ENCODE measurements at places on chromosomes 3 and 15.

- no peak for DNase-seq
Observed at GRCh38 chr3:4981665-4982494, 2.6 kb downstream of the BHLHE40 start.

GRCh38 chr3:55885721-55886120 is 398.6 kb upstream of the WNT5A start:
- DNase-seq: peak; percentile 18

DNA sequence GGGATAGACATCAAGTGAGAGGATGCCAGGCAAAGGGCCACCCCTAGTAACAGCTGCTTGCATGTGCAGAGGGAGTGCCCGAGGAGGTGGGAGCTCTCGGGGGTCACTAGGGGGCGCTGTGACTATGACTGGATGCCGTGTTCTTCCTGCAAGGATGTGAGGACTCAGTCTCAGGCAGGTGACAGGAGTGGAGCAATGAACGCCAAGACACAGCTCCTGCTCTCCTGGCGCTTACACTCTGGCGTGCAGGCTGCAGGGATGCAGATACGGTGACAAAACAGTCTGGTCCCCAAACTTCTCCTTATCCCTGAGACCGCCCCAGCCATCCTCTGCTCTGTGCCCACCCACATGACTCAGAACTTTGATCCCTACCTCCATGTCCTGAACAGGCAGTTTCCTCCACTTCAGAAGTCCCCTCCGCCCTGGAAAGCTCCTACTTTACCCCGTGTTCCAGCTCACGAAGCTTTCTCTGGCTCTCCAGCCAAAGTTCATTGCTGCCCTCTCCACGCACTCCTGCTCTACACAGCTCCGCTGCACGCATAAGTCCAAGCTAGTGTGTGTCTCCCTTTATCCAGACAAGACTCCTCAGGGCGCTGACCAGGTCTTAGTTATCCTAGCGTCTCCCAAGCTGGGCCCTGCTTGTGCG is 14.7 kb downstream of the RHOV start:
- DNase-seq: peak; percentile 68

DNA sequence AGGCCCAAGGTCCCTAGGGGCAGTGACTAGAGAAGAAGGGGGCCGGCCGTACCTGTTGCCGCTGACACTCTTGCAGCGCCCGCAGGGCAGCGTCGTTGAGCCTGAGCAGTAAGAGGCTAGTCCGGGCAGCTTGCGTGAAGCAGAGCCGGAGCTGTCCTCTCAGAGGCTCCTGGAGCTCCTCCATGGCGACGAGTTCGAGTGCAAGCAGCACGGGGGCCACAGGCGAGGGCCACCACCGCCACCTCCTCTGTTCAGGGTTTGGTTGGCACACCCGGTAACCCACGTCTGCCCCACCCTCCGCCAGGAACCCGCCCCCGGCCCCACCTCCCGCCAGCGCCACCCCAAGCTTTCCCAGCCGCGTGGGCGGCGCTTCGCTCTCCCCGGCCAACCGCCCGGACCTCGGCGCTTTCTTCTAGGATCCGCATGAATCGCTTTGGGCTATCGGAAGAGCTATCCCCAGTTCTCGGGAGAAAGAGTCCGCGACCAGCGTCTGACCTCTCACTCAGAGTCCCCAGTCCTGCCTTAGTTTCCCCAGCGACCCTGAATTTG is at the start of gene ELL3:
Gene ELL3 (minus strand): TSS at position 249 of the 549 bp plus-strand sequence. CDS start 65 bp downstream, at position 184.
- no peak for DNase-seq

- DNase-seq: no peak
Observed at GRCh38 chr15:84023636-84024035, 211.9 kb upstream of the GOLGA6L4 start.

- DNase-seq: no peak
Observed at GRCh38 chr3:66441692-66442091, 59.1 kb downstream of the LRIG1 start.

GRCh38 chr15:20295238-20295811 is 246.3 kb downstream of the GOLGA6L6 start:
- no peak for DNase-seq

DNA sequence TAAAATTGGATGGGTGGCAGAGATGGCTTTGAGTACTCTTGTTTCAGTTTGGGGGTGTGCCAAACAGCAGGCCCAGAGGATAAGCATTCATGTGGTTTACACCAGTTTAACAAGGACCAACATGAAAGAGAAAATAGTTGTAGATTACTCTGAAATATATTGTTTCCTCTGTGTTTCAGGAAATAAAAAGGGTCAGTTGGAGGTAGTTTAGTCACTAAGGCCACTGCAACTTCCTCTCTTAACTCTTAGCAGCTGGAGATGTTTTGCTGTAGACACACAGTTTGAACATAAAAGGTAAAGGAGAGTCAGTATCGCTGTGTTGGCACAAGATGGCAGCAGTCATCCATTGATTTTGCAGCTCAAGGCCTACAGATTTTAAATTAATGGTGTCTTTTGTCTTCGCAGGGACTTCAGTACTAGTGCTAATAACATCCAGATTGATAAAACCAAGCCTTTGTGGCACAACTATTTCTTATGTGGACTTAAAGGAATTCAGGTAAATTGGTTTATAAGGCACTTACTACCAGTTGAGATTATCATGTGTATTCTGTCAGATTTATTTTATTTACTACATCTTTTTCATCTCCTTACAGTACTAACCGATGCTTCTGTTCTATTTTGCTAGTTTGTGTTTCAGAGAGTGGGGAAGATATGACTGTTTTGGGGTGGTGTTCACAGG is 65.5 kb downstream of the GALK2 start:
- peak; percentile 66 for DNase-seq

DNA sequence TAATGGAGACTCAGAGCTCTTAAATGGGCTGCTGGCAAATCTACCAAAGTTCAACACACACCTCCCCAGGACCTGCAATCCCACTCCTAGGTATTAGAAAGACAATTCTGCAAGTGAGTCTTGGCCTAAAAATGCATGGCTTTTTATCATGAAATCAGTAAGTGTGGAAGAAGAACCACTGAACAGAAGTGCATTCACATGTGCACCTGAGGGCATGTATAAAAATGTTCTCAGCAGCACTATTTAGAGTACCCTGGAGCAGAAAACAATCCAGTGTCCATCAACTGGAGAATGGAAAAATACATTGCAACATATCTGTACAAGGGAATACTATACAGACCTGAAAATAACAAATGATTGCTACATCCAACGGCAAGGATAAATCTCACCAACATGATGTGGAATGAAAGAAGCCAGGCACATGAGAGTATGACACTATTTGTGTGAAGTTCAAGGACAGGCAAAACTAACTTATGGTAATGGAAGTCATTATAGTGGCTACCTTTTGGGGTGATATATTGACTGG is 8.1 kb upstream of the SLC6A1 start:
- DNase-seq: no peak

- DNase-seq: no peak
Observed at GRCh38 chr15:82079736-82080135, 33.9 kb upstream of the MEX3B start.

DNA sequence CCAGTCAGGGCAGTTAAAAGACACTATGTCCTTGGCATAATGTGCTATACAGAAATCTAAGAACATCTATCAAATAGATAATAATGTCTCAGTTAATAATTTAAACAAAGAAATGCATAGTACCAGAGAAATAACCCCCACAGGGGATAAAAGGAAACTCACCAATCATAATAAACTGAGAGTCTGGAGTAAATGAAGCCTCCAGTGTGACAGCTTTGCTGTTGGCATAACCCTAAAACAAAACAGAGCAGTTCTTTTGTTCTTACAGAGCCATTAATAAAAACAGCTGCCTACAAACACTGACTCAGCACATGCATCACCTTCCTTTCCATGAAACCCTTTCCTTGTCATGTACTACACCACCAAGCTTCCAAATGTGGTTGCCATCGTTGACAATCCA is 13.5 kb downstream of the PPM1M start:
- DNase-seq: no peak

GRCh38 chr15:85168642-85169173 is 187.1 kb downstream of the PDE8A start:
- no peak for DNase-seq
